Urinary bladder (tissue), 4 donors: ENCODE measurements at places on chromosomes 16 and 17.

- no peak for DNase-seq
Observed at GRCh38 chr17:63930951-63931575, 1.1 kb downstream of the CD79B start.

DNA sequence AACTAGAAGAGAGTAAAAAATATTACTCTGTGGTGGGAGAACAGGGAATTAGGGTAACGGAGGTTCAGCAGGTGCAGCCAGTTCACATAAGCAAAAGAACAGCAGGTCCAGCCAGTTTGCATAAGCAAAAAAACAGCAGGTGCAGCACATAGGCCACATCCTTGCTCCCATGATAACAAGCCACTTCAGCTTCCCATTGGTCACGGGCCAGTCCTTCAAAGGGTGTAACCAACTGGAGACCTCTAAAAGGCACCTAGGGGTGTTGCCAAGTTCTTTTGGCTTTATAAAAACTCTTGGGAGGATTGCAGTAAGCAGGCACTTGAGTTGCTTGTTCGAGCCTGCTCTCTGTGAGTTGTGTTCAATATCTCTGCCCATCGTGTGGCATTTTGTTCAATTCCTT, 488.1 kb downstream of the XYLT1 start:
- DNase-seq = no peak

DNA sequence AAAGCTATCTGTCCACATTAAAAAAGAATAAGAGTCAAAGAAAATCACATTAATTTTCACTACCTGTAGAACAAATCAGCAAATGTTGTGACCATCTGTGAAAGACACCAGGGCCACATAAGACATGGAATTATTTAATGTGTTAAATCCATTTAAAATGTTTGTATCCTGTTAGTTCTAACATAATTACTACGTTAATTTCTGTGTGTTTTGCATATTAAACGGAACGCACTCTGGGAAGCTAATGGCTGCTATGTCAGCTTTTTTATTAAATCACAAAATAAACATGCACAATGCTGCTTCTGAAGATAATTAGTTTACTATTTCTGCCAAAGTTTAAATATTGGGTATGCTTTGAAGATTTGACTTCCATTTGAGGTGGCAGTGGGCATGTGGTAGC, 1061.2 kb downstream of the CDH11 start:
- no peak for DNase-seq

DNA sequence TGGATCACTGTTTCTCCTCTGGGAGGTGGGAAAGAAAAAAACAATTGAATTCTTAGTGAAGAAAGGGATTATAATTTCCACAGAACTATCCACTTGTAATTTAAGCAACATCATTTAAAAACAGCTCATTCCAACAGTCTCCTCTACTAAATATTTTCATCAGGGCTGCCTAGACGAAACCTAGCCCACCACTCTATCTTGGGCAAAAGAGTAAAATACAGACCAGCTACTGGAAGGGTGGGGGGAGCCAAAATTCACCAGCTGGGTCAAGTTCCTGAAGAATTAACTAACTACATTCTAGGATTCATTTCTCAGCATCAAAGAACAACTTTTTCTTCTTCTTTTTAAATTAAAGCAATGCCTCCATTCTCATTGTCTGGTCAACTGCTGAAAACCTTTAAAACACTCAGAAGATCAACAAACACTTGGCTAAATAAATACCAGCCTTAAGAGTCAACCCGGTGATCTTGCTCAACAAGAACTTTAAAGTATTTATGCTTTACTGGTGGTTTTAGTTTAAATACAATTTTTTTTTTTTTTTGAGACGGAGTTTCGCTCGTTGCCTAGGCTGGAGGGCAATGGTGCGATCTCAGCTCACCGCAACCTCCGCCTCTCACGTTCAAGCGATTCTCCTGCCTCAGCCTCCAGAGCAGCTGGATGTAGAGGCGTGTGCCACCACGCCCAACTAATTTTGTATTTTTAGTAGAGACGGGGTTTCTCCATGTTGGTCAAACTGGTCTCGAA, 25.2 kb downstream of the KANSL1 start:
- DNase-seq = no peak

DNA sequence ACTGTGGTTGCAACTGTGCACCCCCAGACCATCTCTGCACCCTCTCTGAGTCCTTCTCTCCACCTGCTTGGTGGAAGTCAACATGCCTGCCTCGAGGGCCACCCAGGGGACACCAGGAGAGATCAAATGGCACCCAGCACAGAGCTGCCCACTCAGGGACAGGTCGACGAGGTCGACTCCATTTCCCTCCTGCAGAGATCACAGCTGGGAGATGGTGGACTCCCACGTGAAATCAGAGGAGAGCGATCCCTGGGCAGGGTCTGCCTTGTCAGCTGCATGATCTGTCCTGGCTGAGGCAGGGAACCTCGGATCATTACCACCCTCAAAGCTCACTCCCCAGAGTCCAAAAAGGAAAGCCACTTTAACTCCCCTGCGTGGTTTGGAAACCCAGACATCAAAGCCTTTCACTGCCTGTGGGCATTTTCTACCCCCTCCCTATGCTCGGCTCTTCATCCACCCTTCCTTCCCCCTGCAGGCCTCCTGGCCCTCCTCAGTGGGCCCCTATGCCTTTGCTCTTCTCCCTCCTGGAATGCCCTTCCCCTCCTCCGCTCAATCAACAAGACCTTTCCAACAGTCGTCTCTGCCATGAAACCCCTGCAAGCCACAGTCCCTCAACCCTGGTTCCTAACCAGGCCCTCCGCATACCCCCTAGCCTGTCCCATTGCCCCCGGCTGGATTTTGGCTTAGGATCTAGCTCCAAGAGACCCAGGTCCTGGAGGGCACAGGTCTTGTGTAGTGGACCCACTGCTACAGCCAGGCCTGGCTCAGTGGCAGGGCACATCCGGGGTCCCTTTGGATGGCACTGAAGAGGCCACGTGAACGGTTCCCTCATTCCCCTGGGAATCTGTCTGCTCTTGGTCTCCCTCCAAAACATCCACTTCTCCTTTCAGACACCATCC, 103.8 kb upstream of the RPL38 start:
- no peak for DNase-seq

DNA sequence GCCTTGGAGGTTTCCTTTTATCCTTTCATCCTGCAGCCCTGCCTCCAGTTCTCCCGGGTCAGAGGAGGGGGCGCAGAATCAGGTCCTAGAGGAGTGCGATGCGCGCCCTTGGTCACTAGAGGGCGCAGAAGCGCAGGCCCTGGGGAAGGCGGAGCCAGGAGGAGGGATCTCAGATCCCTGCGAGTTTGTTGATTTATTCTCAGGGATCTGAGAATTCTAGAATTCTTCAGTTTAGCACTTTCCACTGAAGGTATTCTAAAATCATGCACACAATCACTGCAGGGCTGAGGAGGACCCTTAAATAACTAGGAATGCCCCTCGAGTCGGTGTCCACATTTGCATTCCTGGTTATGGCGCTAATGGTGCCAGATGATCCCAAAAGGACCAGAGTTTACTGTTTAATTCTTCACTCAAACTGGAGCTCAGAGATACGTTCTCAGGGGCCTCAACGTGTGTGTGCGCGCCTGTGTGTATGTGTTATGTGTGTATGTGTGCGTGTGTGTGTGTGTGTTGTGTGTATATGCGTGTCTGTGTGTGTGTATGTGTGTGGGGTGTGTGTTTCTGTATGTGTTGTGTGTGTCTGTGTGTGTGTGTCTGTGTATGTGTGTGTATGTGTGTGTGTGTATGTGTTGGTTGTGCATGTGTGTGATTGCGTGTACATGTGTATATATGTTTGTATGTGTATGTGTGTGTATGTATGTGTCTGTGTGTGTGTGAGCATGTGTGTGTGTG, 6.9 kb upstream of the ELAC2 start:
- DNase-seq = peak; percentile 13

DNA sequence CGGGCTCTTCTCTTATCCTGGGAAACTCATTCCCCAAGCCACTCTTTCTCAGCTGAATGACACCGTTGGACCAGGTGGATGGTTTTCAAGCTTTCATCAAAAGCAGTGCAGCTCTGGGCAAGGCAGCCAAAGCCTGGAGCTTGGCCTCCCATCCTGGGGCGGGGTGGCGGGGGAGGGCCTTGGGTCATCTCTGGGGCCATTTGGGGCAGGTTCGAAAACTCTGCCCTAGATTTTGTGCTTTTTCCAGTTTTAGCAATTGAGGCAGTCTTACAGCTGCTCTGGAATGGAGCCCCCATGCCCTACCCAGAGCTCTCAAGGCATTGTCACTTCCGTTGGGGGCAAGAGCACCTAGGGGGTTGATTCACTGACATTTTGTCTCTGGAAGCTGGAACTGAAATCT, 9.1 kb downstream of the MPRIP start:
- DNase-seq = no peak

GRCh38 chr17:3802461-3803307, 1.7 kb upstream of the ITGAE start:
- DNase-seq = no peak

- DNase-seq = no peak
Observed at GRCh38 chr16:10969615-10970014, 25.3 kb downstream of the CLEC16A start.

DNA sequence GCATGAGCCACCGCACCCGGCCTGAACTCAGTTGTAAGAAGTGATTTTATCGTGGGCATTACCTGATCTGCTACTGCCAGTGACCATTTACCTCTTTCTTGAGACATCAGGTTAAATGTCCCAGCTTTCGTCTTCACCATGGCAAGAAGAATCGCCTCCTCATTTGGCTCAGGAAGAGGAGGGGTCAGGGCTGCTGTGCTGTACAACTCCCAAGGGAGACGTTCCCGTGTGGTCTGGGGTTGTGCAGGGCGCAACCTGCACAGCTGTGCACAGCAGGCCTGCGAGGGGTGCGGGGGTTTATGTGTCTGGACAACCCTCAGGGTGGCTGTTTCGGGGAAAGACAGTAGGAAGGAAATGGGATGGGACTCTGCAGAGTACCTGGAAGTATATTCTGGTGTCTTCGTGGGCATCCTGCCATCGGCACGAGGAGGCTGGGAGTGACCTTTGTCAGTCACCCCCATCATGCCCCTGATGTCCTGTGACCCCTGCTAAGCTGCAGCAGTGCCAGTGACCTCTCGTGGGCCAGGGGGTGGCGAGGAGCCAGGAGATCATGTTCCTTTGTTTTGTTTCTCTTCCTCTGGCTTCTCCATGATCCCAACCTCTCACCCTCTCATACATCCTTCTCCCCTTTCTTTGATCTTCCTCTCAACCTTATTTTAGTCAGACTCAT, 27.3 kb downstream of the CIBAR2 start:
- no peak for DNase-seq

GRCh38 chr17:37440424-37440823, 33.7 kb downstream of the TADA2A start:
- no peak for DNase-seq

- DNase-seq = no peak
Observed at GRCh38 chr17:36932694-36933511, 4.4 kb upstream of the LHX1 start.

DNA sequence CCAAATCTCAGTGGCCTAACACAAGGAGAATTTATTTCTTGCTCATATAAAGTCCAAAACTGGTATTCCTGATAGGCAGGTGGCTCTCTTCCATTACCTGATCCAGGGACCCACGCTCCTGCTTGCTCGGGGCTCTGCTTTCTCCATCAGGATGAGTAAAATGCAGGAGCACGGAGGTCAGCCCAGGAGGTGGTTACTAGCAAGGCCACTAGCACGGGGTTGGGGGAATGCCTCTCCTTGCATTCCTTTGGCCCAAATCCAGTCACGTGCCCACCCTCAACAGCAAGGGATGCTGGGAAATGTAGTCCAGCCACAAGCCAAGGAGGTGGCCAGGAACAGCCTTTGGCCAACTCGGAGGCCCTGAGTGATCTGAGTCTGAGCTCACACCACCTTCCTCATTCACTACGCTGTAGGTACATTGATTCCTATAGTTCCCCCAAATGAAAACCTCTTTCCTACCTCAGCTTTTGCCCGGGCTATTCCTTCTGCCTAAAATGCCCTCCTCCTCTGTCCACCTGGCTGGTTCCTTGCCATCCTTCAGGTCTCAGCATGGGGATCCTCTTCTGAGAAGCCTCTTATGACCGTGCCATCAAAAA, 38.3 kb upstream of the HAPSTR1 start:
- DNase-seq = no peak
